ENCODE measurements at places on chromosomes 6 and 20.

GRCh38 chr6:37667050-37667814 is 30.5 kb downstream of the MDGA1 start:
- no peak for DNase-seq

DNA sequence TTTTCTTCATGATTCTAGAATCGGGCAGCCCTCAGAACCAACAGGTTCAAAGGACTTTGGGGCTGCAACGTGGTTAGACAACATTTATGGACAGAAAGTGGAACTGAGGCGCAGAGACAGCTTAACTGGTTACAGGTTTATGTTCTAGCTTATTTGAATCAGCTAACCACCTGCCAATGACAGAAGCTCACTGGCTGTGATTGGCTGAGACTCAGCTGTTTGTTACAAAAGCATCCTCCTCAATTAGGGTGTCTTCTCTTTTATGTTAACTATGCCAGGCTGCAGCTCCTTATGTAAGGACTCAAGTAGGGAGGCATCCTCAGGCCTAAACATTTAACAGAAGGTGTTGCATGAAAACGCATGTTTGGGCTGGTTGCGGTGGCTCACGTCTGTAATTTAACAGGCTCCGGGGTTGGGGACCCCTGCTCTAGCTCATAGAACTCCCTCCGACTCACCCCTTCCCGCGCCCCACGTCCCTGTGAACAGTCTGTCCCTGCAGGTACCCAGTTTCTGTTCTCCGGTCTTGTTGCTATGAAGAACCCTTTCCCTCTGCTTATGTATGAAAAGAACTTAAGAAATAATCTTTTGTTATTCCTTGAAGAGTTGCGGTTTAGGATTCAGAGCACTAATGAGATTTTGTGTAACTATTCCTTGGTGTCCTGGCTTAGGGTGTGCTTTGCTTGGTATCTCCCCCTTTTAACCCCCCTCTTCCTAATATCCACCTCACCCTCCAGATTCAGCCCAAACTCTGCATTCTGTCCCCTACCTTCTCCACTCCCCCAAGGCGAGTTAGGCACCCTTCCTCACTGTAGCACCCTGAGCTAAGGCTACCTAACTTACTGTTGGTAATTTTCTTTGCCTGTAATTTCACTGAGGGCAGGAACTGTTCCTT is 1.2 kb upstream of the TMEM181 start:
- DNase-seq = no peak

- DNase-seq = no peak
Observed at GRCh38 chr6:150494241-150494640, 105.4 kb upstream of the PLEKHG1 start.

- no peak for DNase-seq
Observed at GRCh38 chr6:169939554-169940164, 188.2 kb downstream of the ERMARD start.

GRCh38 chr6:25017932-25018567 is 82.3 kb upstream of the RIPOR2 start:
- peak; percentile 75 for DNase-seq

GRCh38 chr6:133595111-133595761 is 293.7 kb upstream of the TCF21 start:
- no peak for DNase-seq

GRCh38 chr6:24547243-24547642 is 52.5 kb downstream of the ALDH5A1 start:
- DNase-seq = no peak

- no peak for DNase-seq
Observed at GRCh38 chr20:47684306-47685080, 100.8 kb downstream of the SULF2 start.

GRCh38 chr20:11391591-11391990 is 526.1 kb upstream of the BTBD3 start:
- DNase-seq = no peak

DNA sequence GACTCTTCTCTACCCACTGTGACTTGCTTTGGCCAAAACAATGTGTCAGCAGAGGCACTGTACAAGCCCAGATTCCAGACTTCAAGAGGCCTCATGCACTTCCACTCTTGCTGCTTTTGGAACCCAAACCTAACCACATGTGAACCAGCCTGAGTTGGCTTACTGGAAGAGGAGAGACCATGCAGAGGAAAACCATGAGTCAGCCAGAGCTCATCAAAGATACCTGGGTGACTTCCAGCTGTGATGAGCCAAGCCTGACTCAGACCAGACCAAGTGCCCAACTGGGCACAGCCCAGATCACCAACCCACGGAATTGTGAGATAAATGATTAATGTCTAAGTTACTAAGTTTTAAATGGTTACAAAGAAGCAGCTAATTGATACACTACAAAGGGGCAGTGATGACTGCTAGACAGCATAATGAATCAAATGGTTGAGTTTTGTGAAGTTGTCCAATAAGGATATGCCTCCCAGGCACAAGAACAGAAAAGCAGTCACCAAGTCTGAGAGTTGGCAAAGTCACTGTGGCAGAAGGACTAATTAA is 16.2 kb upstream of the BEND6 start:
- no peak for DNase-seq

- no peak for DNase-seq
Observed at GRCh38 chr6:7866526-7866925, 44.1 kb downstream of the TXNDC5 start.

DNA sequence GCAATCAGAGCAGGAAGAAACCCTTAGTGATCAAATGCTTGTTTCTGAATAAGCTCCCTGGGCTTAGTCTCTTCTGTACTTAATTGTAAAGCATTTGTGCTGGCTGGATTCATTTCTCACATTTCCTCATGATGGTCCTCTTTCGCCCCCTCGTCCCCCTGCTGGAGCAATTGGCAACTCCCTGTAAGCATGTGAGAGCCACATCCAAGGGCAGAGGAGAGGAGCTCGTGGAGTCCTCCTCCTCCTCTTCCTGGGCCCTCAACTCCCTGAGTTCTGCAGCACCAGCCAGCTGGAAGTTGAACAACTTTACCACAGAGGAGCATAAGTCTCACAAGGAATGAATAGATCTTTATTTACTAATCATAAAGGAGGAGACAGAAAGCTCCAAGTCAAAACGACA is 12.6 kb downstream of the ANKEF1 start:
- no peak for DNase-seq

DNA sequence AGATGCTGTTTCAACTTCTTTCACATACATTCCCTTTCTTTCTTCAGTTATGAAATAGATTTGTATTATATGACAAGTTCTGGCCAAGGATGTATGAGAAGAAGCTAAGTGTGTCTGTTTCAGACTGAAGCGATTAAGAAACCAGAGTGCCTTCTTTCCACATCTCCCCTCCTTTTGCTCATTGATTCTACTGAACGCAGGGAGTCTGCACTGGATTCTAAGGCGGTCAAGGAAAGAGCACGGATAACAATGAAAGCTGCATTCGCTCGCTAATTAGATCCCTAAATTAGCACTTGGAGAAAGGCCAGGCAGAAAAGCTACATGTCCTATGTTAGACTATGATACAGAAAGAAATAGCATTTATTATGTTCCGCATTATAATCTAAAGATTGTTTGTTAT is 267.7 kb downstream of the HAO1 start:
- DNase-seq = no peak
